T-cell (primary cell): ENCODE measurements at places on chromosomes 5 and 9.

DNA sequence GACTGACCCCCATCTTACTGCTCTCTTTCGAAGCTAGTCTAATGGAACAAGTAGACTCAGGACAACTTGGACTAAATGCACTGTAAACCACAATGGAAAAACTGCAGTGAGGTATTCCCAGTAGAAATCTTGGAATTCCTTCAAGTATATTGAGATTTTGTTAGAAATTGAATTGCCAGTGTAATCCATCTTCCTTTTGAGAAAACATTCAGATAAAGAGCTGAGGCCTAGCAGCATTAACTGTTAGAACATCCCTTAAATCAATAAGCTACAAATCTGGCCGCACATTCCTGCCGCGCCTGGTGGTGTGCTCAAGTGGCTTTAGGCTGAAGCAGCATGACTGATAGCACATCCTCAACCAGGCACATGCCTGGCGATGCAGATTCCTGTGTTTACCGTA lies 29.3 kb downstream of the PPIC start:
- no peak for DNase-seq

GRCh38 chr5:12248831-12249230 lies 344.6 kb upstream of the CTNND2 start:
- no peak for DNase-seq

DNA sequence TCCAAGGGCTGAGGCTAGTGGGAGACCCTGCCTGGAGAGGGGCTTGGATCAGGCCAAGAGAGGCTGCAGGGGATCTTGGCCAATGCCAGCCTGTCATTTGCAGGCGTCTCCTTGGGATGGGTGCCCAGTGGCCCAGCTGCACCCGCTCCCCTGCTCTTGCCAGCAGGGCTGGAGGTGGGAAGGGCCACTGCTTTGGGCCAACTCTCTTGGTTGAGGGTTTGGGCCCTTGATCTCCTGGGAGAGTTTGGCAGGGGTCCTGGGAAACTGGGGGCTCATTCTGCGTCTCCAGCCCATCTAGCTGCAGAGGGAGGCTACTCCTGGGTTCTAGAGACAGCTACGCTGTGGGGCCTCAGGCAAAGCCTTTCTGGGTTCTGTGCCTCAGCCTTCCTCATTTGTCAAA lies 10.5 kb downstream of the PSD2 start:
- no peak for DNase-seq

GRCh38 chr9:93309889-93310425 lies 126.0 kb downstream of the WNK2 start:
- DNase-seq: no peak

- no peak for DNase-seq
These were observed 47.5 kb downstream of the RAPGEF6 start for GRCh38 chr5:131587541-131587940.
